ENCODE measurements at places on chromosomes 11 and 22. TPM values are rescaled to one million over a fixed set of nuclear protein-coding genes. Genes with fewer than 3 reads are reported as not detected.

DNA sequence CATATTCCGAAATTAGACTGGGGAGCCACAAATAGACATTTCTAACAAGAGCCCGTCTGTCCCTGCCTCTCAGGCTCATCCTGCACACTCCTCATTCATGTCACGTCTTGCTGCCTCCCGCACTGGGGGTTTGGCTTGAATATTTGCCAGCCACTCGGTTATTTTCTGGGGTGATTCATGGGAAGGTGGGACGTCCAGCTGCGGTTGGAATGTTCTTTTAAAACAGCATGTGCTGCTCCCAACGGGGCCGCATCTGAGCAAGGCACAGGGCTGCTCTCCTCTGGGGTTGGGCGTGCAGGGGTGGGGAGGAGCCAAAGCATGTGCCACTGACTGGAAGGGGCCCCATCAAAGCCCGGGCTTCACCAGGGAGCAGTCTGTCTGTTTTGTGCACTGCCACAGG is 25.9 kb upstream of the SLC5A4 start:
- H3K4me3 ChIP-seq, result no peak overlapping the region
- no peak for DNase-seq
- peaks cover 15% of the 10 kb centered on the region for H3K27me3 ChIP-seq
- peaks cover 9% of the 10 kb centered on the region for H3K4me1 ChIP-seq
- no peak overlapping the region for H3K27ac ChIP-seq

- no peak overlapping the region for H3K4me3 ChIP-seq
- H3K4me1 ChIP-seq, result peaks cover 19% of the 10 kb centered on the region
- H3K27ac ChIP-seq, result peak overlapping the region; percentile 5
- no peaks in the 10 kb centered on the region for H3K27me3 ChIP-seq
- H3K36me3 ChIP-seq, result peaks cover 24% of the 10 kb centered on the region
These were observed 39.0 kb downstream of the CTNND1 start for GRCh38 chr11:57800444-57801182.

RAB3IL1 gene
- total RNA-seq, result 3.4 TPM

PDE3B gene
- 24.3 TPM for total RNA-seq

DNA sequence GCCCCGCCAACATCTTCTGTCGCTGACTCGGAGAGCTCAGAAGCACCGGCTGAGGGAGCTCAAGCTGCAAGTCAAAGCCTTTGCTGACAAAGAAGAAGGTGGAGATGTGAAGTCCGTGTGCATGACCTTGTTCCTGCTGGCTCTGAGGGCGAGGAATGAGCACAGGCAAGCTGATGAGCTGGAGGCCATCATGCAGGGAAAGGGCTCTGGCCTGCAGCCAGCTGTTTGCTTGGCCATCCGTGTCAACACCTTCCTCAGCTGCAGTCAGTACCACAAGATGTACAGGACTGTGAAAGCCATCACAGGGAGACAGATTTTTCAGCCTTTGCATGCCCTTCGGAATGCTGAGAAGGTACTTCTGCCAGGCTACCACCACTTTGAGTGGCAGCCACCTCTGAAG is 6.7 kb downstream of the RAG1 start:
- no peak overlapping the region for H3K4me3 ChIP-seq
- no peak for DNase-seq
- peaks cover 63% of the 10 kb centered on the region for H3K27me3 ChIP-seq
- H3K4me1 ChIP-seq, result no peaks in the 10 kb centered on the region
- H3K27ac ChIP-seq, result no peak overlapping the region

ANO5 gene
- total RNA-seq, result 3.4 TPM

YPEL4 gene
- total RNA-seq, result 0.55 TPM

DNA sequence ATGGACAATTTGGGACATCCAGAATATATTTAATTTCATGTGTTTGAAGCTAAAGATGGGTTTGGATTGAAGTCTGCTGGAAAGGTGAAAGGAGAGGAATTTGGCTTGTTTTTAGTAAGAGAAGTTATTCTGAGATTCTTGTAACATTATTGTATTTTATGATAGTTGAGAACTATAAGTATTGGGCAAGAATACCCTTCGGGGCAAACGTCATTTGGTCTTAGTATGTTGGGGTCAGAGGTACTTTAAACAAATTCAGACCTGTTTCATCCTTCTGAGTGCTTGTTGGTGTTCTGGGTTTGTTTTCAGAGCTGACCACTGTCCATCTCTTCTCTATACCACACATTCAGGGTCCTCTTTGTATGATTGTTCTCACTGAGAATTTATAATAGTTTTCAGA is 19.5 kb downstream of the PANX1 start:
- no peaks in the 10 kb centered on the region for H3K27me3 ChIP-seq
- no peak overlapping the region for H3K4me3 ChIP-seq
- no peak overlapping the region for H3K27ac ChIP-seq
- DNase-seq, result no peak

SMTNL1 gene
- not detected for total RNA-seq

DNA sequence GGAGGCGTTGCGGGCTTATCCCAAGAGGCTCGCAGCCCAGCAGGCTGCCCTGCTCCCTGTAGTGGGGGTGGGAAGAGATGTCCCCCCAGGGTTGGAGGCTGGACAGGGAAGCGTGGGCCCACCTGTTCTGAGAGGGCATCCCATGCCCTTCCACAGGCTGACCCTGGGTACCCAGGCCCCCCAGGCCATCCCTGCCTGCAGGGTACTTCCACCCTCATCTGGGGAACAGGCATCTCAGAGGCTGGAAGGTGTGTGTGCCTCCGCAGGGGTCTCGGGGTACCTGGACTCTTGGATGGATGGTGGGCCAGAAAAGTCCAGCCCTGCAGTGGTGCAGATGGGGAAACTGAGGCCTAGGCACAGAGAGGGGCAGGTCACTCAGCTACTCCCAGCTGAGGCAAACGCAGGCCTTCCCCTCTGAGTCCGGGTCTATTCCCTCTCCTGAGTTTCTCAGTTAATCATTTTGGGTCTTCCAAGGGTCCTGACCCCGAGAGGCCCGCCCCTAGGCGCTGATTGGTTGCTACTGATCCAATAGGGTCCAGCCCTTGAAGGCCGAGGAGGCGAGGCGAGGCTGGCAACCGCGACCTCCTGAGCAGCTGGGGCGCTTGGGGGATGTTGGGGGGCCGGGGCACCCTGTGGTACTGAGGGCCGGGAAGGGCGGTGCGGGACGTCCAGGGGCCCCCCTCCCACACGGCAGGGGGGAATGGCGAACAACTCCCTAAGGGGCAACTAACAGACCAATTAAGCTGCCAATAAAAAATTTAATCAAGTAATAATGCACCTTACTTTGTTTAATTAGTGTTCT is 23.8 kb downstream of the FLRT1 start:
- no peak overlapping the region for H3K4me3 ChIP-seq
- H3K4me1 ChIP-seq, result peaks cover 38% of the 10 kb centered on the region
- peaks cover 20% of the 10 kb centered on the region for H3K27me3 ChIP-seq
- no peaks in the 10 kb centered on the region for H3K36me3 ChIP-seq

MFRP gene
- not detected for total RNA-seq

TMEM86A gene
- 1.7 TPM for total RNA-seq

DNA sequence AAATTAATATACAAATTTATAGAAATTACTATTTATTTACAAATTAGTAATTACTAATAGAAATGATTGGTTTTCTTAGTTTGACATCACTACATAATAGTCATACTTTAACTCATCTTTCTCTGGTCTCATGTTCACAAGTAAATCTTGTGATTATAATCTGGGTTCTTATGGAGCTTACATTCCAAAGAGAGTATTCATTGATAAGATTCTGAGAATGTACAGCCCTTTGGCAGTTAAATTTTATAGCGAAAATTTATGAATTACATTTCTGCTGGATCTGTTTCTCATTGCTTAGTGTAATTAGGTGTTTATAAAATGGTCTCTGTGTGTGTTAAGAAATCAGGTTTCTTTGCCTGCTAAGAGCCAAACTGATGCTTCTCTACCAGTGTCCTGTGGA is 175.2 kb downstream of the TMEM135 start:
- no peak overlapping the region for H3K4me3 ChIP-seq
- no peak overlapping the region for H3K27ac ChIP-seq
- no peak for DNase-seq
- no peaks in the 10 kb centered on the region for H3K4me1 ChIP-seq
- no peaks in the 10 kb centered on the region for H3K27me3 ChIP-seq

GRCh38 chr22:22150457-22150856 is 94.1 kb upstream of the VPREB1 start:
- no peak overlapping the region for H3K27ac ChIP-seq
- no peaks in the 10 kb centered on the region for H3K36me3 ChIP-seq
- H3K4me3 ChIP-seq, result no peak overlapping the region
- peaks cover 88% of the 10 kb centered on the region for H3K27me3 ChIP-seq

OSM gene
- not detected for total RNA-seq

- peak overlapping the region; percentile 52 for H3K4me3 ChIP-seq
- H3K36me3 ChIP-seq, result peaks cover 2% of the 10 kb centered on the region
- no peak for DNase-seq
- peaks cover 33% of the 10 kb centered on the region for H3K4me1 ChIP-seq
These were observed 8.3 kb upstream of the MICALL1 start for GRCh38 chr22:37897807-37898206.

DNA sequence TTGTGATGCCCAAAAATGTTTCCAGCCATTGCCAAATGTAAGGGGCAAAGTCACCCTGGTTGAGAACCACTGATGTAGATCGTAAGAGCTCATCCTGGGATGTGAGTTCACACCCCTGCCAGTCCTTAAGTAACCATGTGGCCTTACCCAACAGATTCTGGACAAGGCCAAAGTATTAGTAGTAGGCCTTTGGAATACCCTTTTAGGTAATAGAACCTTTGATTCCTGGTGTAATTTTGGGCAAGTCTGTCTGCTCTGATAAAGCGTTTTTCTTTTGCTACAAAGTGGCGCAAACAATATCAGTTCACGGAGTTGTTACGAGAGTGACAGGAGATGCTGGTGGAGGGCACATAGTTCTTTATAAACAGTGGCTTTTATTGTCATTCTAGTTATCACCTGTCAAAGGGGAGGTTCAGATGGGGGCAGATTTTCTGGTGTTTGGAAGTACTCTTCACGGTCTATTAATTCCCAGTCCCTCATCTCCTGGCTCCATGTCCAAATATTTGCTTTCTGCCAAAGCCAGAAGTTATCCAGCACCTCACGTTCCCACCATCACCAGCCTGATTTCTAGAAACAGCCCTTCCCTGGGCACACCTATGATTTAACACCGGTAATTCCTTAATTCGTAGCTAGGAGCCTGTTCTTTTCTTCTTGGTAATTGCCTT is 73.8 kb upstream of the CRYBB3 start:
- no peak overlapping the region for H3K27ac ChIP-seq
- H3K27me3 ChIP-seq, result no peaks in the 10 kb centered on the region
- H3K36me3 ChIP-seq, result peaks cover 7% of the 10 kb centered on the region
- no peak for DNase-seq
